Stimulated activated CD4-positive, alpha-beta T cell treated with anti-CD3 and anti-CD28 coated beads, Interleukin-12 subunit alpha, Interleukin-12 subunit beta, amount 100 ng/mL, for 24 hours (primary cell): ENCODE measurements at places on chromosomes 7 and 10.

DNA sequence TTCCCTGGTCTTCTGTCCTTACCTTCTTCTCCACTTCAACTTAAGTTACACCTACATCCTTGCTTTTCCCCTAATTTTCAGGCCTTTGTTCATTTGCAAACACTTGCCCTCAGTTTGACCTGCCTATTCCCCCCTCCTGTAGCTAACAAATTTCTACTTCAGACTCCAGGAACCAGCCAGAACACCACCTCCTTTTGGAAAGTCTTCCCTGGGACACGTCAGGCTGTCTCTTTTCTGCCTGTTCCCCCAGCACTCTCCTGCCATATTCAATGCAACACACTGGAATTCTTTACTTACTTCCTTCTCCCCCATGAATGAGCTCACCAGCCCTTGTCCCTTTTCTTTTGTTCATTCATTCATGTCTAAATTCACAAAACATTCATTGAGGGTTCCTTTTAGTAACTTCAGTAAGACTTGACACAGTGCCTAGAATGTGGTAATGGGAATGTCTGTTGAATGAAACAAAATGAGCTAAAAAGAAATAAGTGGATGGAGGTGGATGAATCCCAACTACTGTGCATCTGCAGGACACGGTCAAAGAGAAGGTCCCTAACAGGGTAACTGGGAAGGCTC lies 478.0 kb downstream of the KCNMA1 start:
- no peak for DNase-seq

GRCh38 chr7:23685731-23686130 lies 5.7 kb downstream of the FAM221A start:
- DNase-seq, result no peak

DNA sequence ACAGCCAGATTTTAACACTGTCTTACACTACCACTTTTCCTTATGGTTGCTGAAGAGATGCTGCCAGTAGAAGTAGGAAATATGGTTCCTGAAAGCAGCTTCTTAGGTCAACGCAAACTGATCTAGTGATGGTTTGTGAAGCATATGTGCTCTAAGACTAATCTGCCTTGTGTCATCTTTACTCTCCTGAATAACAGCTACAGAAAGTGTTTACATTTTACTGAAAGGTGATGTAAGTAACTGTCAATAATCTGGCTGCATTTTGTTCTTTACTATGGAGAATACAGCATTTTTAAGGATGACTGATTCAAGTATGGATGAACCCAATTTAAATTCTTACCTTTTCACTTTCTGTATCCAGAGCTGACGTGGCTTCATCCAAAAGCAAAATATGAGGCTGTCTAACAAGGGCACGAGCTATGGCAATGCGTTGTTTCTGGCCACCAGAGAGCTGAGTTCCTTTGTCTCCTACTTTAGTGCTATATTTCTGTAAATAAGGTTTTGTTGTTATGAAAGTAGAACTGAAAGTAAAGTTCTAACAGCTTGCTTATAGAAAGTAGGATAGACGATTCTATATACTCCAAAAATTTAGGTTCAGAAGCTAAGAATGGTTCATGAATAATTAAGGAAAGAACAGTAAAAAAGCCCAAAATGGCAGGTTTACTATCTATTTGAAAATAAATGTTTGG lies 30.2 kb upstream of the ABCB4 start:
- no peak for DNase-seq

- no peak for DNase-seq
Measured at GRCh38 chr10:31668326-31668725, 260.3 kb downstream of the ARHGAP12 start.

DNA sequence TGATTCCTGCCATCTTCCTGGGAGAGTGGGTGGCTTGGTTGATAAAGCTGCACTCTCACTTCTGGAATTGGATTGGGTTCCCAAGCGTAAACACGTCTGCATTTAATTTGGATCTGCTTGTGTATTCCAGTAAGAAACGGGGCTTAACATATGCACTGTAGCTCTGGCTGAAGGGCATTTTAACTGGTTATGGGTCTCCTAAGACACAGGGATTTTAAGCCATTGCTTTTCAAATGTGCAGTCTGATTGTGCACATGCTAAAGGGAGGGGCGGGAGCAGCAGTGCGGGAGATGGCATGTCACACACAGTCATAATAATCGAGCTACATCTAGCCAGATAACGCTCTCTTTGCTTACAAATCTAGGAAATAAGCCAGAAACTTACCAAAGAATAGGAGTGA lies 247.3 kb upstream of the LYZL1 start:
- DNase-seq, result no peak

- DNase-seq, result no peak
Measured at GRCh38 chr10:74977072-74977471, 134.4 kb upstream of the SAMD8 start.

- DNase-seq, result no peak
Measured at GRCh38 chr7:126791306-126791705, 461.4 kb downstream of the GRM8 start.

GRCh38 chr7:17020250-17020649 lies 138.5 kb upstream of the AGR3 start:
- no peak for DNase-seq

DNA sequence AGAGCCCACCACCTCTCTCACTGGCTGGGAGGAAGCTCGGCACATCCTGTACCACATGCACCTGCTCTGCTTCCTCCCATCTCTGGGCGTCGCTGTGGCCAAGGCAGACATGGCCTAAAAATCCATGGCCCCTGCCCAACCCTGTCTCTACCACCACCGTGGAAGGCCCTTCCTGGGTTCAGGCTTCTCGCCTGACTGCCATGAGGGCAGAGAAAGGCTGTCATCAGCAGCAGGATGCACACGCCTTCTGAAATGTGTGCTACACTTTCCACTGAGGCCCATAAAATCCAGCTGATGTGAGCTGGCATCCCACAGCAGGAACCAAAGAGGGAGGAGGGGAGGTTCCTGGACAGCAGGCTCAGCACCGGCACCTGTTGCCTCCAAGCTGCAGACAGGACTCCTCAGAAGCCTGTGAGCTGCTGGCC lies 93.4 kb downstream of the PTPRN2 start:
- DNase-seq, result no peak

GRCh38 chr10:98446661-98447221 lies at the start of gene HPS1:
TSS of gene HPS1 (minus strand) at chr10:98446935. CDS start at chr10:98443240, 3,695 bp downstream.
- DNase-seq, result peak; percentile 68

DNA sequence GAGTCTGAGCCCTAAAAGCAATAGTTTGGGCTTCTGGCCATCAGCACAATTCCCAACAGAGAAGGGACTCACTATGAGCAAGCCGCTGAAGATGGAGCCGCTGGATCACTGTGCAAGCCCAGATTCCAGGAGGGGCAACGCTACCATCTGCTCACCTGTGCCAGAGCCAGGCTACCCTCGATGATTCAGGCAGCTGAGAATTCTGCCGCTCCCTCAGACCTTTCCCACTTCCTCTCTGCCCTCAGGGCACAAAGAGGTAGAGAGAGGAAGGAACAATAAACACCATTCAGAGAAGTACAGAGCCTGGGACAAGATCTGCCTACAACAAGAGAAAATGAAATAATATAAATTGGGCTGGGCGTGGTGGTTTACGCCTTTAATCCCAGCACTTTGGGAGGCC lies 98.1 kb downstream of the MYOF start:
- DNase-seq, result no peak

DNA sequence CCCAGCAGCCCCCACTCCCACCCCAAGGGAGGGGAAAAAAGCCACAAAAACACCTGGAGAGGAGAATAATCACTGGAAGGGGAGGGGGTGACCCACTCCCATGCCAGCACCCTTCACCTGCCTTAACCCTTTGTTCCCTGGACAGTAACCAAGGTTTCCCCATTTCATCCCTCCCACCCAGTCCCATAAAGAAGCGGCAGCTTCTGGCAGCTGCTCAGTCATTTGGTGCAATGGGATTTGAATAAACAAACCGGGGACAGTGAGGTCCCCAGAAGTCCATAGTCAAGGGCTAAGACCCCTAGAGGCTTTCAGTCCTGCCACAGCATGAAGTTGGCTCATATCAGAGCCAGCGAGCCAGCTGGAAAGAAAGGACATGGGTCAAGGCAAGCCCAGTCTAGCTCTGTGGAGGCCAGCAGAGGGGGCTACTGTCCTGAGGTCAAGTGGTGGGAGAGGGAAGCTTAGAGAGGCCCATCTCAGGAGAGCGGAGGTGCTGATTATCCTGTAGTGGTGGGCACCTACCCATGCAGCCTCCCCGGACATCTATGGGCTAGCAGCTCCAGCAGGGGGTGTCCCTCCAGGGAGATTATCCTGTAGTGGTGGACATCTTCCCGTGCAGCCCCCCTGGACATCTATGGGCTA lies 58.9 kb upstream of the LBX1 start:
- no peak for DNase-seq

GRCh38 chr10:51266496-51266895 lies 192.2 kb downstream of the PRKG1 start:
- no peak for DNase-seq

DNA sequence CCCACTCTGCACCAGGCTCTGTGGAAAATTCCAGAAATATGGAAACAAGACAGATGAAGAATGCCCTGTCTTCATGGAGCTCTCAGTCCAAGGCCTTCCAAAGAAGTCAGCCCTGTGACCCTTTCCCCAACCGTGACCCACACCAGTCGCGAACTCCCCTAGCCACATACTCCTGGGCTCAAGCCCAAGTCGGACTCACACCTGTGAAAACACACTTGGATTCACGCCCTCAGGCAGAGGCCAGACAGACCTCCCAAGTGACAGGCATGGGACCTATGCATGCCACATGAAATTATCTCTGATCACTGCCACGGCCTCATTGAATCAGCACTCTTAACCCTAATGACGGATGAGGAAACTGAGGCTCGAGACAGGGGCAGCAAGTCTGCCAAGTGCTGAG lies 42.5 kb downstream of the ZCCHC24 start:
- no peak for DNase-seq

DNA sequence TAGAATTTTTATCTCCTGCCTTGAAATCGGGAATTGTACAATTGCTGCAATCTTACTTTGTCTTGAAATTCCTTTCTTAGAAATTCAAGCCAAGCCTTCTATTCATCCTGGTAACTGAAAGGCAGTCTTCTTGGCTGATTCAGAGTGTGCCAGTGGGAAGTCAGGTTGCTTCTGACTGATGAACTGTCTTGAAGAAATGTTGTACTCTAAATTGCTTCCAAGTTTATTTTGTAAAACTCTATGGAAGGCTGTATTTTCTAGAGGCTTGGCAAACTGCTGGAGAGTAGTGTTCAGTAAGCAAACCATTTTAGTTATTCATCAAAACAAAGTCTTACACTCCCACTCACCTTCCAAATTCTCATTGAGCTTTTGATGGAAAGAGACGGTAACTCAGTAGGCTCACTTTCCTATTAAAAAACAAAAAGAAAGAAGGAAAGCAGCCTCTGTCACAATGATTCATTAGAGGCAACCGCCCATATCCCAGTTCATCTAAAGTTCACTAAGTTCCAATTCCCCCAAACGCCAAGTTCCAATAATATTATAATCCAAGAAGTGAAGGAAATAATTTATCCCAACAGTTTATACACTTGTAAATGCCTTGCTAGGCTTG lies 187.9 kb upstream of the MALRD1 start:
- no peak for DNase-seq

DNA sequence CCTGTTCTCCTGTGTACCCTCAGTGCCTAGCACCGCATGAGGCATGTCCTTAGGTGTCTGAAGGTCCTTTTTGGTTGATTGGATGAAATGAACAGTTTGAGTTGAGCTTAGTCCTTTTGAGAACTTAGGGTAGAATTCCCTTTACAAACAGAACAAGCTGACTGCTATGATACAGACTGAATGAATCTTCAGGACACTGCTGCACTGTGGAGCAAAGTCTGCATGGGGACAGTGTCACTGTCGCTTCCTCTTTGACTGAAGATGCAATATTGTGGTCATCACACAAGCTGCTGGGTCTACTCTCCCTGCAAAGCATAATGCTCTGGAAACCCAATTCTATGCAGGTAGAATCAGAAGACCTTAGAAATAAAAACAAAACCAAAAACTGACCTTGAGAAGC lies 8.6 kb upstream of the PLAU start:
- DNase-seq, result no peak

DNA sequence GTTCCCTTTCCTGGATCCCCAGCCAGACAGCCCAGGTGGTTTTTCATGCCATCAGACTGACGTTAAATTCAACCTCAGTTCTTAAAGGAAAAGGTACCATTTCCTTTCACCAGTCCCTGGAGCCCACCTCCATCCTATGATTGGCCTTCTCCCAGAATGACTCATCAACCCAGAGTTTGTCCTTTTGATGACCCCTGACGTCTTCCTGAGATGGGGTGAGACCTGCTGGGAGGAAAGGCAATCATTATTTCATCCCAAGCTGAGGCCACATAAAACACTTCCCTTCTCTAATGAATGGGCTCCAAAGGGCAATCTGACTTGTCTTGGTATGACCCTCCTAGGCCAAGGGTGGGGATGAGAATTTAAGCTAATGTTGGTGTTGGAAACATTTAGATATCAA lies 750.7 kb downstream of the SUGCT start:
- no peak for DNase-seq

- no peak for DNase-seq
Measured at GRCh38 chr10:114646426-114646825, 11.6 kb downstream of the ABLIM1 start.

GRCh38 chr10:22473459-22473858 lies 128.2 kb downstream of the SPAG6 start:
- no peak for DNase-seq

DNA sequence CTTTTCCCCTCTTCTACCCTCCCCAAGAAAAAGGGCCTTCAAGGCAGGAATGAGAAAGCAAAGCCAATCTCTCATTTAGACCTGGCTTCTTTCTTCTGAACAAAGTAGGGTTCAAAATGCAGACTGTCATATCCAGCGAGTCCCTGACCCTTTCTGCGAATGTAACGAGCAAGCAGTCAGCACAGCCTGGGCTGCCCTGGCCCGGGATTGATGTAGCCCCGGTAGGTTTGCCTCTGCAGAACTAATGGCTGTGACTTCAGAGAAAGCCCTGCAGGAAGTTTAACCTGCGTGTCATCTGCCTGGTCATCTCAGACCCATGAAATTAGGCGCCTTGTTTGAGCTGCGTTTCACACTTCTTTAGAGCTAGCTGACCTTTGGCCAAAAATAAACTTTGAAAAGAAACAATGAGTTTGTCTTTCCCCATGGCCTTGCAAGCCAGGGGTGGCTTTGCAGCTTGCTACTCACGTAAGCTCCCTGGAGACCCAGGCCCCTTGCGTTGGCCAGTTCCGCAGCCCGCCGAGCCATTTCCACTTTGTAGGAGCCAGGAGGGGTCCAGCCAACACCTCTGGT lies 36.4 kb downstream of the HABP2 start:
- no peak for DNase-seq

DNA sequence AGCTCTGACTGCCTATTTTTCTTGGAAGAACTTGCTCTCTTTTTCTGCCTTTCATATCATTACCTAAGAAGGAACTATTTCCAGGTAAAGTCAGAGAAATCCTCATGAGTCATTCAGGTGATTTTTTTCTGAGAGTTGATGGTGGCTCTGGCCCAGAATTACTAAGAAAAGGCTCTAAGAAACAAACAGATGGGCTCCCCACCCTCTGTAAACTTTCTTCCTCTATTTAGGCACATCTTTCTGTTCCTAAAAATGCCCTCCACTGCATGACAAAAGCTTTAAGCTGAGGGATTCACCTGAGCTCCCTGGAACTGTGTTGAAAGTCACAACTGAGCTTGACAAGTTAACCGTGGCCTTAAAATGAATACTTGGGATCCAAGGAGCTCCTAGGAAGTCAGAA lies 1.6 kb downstream of the OLAH start:
- DNase-seq, result no peak

GRCh38 chr7:31335161-31335856 lies 5.2 kb downstream of the NEUROD6 start:
- no peak for DNase-seq
